GOT3 (cell line): ENCODE measurements at places on chromosomes 6 and 20.

- no peak for DNase-seq
Observed at GRCh38 chr20:50348096-50348495, 157.5 kb downstream of the CEBPB start.

GRCh38 chr20:9989066-9989724, 45.6 kb upstream of the ANKEF1 start:
- DNase-seq, result no peak

- no peak for DNase-seq
Observed at GRCh38 chr6:28208111-28208659, 16.9 kb upstream of the ZSCAN9 start.

- DNase-seq, result no peak
Observed at GRCh38 chr20:23609486-23610109, 3.9 kb upstream of the CST9 start.

DNA sequence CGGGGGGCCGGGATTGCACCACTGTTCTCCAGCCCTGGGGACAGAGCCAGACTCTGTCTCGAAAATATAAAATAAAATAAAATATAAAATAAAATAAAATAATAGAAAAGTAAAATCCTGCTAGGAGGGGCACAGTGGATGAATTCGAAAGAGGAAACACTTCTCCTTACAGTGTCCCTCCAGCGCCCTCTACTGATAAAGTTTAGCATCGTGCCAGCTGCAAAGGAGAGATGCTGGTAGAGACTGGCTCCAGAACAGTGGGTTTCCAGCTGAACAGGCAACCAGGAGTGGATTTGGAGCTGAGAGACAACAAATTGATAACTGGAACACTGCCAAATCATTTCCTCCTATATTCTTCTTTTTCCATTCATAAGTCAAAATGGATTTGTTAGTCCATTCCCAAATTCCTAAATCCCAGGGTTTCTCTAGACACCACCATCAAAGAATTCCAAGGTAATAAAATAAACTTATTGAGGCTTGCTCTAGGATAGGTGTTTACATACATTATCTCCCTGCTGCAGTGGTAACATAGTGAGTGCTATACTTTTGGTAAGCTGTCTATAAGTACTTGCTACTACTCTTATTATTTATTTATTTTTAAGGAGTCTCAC, 31.7 kb upstream of the TBPL1 start:
- DNase-seq, result peak; percentile 23

DNA sequence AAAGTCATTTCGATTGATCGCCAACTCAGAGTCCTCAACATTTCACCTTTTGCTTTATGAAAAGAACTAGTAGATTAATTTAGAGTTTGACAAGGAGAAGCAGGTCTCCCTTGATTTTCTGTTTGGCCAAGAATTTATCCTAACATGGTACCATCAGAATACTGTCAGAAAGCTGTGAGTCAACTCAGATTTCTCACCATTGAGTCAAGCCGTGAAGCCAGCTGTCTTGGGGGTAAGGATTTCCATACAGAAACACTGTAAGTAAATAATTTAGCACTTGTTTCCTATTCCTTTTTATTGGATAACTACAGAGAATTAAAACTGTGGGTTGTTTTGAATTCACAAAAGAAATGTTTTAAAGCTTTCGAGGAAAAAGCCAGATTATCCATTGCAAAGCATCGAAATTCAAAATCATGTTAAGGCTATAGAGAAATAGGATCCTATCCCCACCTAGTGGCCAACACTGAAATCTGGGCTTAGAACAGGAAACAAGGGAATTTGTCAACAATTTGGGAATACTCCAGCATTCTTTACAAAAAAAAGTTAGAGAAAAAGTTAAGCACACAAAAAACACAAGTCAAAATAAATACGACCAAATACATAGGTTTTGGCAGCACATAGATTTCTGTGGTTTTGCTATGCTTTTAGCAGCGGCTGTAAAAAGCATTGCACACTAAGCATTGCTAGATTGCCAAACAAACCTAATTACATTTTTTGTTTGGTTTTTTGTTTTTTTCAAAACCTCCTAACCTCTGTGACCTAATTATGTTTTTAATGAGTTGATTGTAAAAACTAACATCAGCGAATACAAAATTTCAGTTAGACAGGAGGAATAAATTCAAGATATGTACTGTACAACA, 44.2 kb downstream of the COL11A2 start:
- no peak for DNase-seq

DNA sequence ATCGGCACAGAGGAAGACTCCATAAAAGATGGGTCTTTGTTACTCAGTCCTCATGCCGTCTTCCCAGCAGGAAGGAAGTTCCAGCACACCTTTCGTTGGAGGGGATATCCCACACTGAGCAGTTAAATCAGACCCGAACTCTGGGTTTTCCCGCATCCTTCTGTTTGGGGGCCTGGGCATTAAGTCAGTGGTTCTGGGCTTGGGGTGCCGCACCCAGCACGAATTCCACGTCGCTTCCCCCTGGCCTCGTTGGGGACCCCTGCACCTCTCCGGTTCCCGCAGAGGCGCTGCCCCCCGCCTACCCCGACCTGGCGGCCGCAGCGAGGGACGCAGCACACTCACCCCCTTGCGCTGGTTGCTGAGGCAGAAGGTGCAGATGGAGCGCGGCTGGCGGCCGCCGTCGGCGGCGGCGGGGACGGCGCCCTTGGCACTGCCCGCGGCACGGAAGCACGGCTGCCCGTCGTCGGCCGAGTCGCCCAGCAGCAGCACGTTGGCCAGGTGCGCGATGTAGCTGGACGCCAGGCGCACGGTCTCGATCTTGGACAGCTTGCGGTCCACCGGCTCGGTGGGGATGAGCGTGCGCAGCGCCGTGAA, 641 bp downstream of the TCF15 start:
- DNase-seq, result no peak

GRCh38 chr6:133446789-133447188, 205.6 kb downstream of the EYA4 start:
- DNase-seq, result no peak

DNA sequence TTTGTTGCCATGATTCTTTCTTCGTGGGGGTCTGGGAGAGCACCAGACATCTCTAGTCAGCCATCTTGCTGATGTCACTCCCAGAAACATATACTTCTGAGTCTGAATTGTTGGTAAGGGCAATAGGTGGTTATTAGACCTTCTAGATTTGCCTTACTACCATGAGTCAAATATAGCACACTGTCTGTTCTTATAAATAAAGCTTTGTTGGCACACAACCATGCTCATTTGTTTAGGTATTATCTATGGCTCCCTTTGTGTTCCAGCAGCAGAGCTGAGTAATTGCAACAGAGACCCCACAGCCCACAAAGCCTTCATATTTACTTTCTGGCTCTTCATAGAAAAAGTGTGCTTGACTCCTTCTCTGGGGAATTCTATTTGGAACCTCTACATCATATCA, 62.9 kb downstream of the CDH26 start:
- no peak for DNase-seq

- no peak for DNase-seq
Observed at GRCh38 chr6:14542670-14543366, 425.2 kb downstream of the CD83 start.

DNA sequence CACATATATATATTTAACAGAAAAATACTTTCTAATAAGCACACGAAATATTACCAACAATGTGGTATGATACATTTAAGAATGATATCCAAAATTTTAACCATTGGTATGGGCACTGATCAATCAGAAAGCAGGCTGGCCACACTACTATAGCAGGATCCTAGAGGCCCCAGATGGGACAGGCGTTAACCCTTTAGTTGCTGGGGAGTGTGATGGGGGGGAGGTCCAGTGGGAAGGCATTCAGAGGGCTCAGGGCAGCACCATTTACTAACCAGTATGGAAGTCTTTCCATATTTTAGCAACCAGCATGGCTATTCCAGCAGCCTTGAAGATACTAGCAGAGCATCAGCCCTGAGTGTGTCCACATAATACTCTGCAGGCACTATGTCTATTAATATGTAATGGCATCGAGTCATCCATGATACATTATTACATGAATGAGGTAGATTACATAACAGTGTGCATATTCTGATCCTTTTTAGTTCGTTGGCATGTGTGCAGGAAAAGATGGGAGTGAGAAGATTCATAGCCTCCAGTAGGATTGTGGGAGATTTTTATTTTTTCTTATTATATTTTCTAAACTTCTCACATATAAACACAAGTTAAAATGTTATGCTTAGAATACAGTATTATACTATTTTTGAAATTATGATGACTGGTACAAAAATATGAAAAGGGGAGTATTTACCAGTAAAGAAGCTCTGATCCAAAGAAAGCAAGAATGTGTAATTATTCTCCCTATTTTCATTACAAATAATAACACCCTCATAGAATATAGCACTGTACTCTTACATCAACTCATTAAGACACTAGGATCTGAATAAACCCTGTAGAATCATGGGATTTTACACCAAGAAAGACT, 78.9 kb downstream of the FAM217A start:
- no peak for DNase-seq

- no peak for DNase-seq
Observed at GRCh38 chr6:162090734-162091133, 636.8 kb downstream of the PRKN start.

- DNase-seq, result no peak
Observed at GRCh38 chr20:58277578-58278472, 31.7 kb upstream of the RAB22A start.

GRCh38 chr6:89501222-89501621, 68.3 kb downstream of the ANKRD6 start:
- DNase-seq, result no peak

GRCh38 chr6:43886067-43886461, 116.1 kb downstream of the VEGFA start:
- DNase-seq, result no peak

GRCh38 chr20:33472868-33473435, 16.9 kb upstream of the CBFA2T2 start:
- no peak for DNase-seq

GRCh38 chr6:134176264-134176975, 124.0 kb upstream of the SLC2A12 start:
- DNase-seq, result no peak

DNA sequence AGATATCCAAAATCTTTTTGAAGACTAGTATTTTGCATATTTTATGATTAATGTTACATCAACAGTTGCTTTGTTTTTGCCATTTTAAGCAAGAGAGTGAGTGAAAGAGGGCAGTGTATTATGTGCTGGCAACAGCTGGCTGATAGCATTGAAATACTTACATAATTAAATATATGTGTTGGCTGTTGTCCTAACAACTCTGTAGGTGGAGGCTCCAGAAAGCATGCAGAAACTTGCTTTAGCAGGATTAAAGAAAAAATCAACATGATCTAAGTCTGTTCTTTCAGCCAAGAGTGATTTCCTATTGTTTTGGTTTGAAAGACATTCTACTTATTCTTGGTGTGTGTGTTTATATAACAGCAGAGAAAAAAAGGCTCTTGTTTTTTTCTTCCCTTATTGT, 127.5 kb downstream of the CDKAL1 start:
- no peak for DNase-seq

DNA sequence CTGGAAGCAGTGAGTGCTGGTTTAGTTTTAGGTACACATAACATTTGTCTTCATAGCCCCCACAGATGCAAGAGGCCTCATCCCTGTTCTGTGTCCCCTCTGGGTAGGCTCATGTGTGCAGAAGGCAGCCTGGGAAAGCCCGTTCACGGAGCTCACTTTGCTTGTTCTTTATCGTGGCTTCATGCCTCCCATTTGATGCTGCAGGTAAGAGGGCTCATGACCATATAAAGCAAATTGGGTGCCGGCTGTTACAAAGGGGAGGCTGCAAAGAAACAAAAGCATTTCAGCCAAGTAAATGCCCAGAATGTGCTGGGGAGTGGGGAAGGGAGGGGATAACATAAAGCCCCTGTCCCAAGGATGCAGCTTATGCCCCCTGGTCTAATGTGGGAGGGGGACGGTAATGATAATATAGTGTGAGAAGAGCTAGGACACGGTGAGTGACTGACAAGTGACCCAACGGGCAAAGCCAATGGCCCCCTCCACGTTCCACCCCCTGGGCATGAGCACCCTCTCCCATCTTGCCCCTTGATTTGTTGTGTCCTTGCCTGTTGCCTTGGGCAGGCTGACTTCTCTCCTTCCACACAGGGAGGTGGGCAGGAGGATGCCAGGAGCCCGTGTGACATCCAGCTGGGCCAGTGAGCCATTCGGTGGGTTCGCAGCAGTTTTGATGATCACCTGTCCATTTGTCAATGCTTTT, 138.0 kb downstream of the FOXO3 start:
- DNase-seq, result no peak

DNA sequence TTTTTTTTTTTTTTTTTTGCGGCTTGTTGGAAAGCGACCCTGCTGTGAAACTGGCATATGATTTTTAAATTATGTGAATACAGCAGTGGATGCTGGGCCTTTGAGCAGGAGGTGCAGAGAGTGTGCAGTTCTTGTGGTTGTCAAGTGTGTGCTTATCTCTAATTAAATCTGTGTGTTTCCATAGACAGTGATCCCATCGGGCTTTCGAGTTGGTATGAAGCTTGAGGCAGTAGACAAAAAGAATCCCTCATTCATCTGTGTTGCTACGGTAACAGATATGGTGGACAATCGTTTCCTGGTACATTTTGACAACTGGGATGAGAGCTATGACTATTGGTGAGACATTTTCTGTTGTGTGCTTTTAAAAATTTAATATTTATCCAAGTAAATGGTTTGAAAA, 52.4 kb downstream of the L3MBTL3 start:
- DNase-seq, result no peak

GRCh38 chr20:23631981-23632710, 5.6 kb downstream of the CST3 start:
- no peak for DNase-seq

- DNase-seq, result no peak
Observed at GRCh38 chr20:60937585-60937984, 314.5 kb upstream of the CDH4 start.

DNA sequence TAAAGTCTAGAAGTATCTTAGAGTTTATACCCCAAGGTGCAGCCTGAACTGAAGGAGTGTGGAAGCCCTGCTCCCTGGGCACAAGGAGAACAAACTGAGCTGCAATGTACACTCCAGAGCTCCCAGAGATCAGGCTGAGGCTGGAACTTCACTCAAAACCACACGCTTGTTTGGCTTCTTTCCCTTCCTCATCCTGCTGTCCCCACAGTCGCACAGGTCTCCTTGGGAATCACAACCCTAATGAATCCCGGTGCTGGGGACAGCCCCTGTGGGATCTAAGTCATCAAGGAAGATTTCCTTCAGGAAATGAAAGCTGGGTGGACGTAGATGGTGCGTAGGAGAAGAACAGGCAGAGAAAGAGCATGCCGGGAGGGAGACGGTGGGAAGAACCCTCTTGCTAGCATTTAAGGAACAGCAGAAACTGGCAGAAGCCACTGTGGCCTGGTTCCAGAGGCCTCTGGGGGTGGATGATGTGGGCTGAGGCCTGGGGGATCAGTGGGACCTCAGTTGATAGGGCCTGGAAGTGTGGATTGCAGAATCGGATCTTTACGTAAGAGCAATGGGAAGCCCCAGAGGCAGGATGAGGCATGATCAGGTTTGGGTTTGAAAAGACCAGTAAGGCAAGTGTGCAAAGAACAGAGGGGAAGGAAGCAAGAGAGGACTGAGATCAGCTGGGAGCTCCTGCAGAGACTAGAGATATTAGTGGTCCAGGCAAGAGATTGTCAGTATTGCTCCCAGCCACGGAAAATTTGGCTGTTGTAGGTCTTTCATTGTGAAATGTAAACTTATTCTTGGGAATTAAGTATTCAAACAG, 21.4 kb downstream of the CYP24A1 start:
- DNase-seq, result no peak
